Stimulated activated CD8-positive, alpha-beta memory T cell treated with anti-CD3 and anti-CD28 coated beads, Interleukin-2, amount 100 ng/mL, for 48 hours (primary cell): ENCODE measurements at places on chromosomes 16 and 17.

DNA sequence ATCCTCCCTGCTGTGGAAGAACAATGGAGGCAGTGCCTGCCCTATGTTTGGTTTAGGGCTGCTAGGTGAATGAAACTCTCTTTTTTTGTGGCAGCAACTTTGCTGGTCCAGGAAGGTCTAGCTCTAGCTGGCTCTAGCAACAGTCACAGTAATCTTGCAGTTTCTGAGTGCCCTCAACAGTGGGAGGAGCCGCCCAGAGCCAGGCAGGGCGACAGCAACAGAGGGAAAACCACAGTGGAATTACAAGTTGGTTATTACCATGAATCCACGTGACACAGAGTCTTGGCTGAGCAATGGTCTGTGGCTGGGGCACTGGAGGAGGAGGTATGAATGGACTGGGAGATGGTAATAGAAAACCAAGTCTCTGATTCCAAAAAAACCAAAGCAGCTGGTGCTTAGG lies 10.3 kb downstream of the HSPB9 start:
- DNase-seq, result no peak

DNA sequence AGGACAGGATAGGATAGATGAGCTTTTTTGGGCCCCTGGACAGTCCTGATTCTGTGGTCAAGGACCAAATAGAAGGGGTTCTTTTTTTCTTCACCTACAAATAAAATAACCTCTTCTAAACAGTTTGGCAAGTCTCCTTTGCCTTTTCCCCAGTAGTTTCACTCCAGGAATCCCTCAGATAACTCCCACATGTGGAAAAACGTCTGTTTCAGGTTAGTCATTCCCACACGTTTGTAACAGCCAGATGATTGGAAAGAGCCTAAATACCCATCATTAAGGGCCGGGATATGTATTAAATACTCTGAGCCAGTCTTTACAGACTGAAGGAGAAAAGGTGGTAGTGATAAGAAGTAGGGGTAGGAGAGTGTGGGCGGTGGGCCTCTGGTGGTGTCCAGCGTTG lies 58.3 kb downstream of the PLD6 start:
- DNase-seq, result no peak

- DNase-seq, result peak; percentile 57
These were observed at the start of gene AMFR for GRCh38 chr16:56425439-56425832. AMFR (minus strand) TSS chr16:56425545; CDS start chr16:56425327, 218 bp downstream.

DNA sequence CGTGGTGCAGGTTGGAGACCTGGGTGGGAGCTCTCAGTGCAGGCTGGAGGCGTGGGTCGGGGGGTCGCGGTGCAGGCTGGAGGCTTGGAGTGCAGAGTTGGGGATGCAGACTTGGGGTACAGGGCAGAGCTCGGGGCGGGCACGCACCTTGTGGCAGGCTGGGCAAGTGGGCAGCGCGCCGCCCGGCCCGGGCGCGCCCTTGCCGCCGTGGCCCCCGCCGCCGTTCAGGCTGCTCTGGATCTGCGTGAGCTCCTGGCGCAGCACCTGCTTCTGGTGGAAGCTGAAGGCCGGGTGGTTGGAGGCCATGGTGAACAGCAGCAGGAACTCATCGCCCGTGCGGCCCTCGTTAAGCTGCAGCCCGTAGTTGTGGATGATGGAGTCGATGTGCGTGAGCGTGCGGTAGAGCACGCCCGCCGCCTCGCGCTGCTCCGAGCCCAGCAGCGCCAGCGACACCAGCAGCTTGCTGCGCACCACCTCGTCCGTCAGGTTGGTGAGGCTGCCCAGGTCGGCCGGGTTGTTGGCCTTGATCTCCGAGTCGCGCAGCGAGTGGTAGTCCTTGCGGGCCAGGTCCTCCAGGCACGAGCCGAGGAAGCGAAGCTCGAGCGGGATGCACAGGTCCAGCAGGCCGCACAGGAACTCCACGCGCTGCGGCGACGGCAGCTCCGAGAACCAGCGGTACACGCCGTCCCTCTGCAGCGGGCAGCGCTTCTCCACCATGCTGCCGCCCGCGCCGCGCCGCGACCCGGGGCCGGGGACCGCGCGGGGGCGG lies 1.1 kb downstream of the ZCCHC14 start:
- DNase-seq, result no peak

GRCh38 chr16:69116256-69116875 lies 10.9 kb downstream of the HAS3 start:
- DNase-seq, result no peak
